ENCODE measurements at places on chromosomes 2 and 18.
A peak's percentile ranks its signal among the peaks of the same experiment; 100 is the strongest.

DNA sequence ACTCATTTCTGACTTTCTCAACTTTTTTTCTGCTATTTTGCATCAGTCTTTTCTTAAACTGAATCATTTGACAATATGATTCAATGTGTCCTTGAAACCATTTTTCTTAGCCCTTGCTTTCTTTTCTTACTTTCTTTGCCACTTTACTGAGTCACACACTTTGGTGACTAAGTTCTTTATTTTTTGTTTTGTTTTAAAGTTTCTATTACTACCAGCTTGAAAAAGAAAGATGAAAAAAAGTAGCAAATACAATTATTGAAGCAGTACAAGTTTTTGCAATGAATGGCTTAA is 116.5 kb downstream of the DOCK10 start:
- no peak for DNase-seq

GRCh38 chr18:67467188-67467587 is 49.3 kb downstream of the DSEL start:
- DNase-seq, result no peak

DNA sequence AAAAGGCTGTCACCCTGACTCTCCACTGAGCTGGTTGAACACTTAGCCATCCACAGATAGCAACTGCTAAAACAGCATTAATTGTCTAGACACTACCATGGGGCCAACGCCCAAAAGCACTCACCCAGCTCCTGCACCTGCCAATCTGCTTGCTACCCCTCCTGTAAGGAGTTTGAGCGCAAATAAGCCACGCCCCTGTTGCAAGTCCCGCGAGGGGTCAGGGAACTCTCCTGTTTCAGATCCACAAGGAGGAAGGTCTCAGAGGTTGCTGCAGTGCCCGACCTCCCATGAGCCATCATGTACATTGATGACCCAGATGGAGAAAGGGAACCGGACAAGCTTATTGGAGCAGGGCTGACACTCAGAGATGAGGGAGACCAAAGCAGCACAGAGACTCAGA is 106.8 kb downstream of the ZNF516 start:
- no peak for DNase-seq

DNA sequence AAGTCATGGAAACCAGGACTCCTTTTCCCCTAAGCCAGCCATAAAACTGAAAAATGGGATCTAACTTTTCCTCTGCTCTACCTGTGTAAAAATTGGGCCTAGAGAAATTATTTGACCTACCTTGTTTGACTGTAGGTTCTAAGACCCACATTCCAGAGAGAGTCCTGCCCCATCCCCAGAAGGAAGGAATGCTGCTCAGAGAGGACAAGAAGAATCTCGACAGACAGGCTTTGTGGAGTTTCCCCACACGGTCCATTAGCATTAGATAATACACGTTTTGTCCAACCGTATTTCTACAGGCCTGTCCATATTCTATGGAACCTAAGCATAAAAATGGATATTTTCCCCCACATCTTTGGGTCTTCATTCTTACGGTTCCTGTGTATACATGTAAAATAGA is 403.3 kb downstream of the METTL4 start:
- no peak for DNase-seq

GRCh38 chr2:72975017-72975416 is 57.7 kb downstream of the EMX1 start:
- no peak for DNase-seq

DNA sequence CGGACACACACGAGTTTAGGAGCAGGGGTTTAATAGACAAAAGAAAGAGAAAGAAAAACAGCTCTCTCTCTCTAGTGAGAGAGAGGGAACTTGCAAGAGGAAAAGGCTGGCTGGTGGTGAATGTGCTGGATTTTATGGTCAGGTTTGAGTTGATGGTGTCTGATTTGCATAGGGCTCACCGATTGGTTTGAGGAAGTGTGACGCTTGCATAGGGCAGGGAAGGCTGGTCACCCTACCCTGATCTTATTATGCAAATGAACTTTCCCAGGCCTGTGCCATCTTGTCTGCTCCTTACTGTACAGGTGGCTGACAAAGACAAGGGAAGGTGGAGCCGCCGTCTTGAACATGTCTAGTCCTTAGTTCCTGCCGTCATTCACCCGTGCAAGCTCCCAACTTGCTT is 408.9 kb downstream of the RIT2 start:
- DNase-seq, result no peak

DNA sequence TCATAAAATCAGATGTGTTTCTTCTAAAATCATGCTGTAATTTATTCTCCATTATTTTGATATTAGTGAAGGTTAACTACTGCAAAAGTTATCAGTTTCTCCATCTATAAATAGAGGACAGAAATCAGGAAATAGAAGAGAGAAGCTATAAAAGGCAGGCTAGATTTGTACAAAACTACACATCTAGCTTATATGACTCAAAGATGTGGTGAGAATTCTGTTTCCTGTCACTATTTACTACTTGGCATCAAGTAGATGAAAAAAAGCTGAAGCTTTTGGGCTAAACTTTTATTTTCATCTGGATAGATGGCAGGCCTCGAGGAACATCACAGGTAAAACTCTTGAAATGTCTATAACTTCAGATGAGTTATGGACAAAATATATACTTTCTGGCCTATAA is 49.8 kb upstream of the NAB1 start:
- no peak for DNase-seq

DNA sequence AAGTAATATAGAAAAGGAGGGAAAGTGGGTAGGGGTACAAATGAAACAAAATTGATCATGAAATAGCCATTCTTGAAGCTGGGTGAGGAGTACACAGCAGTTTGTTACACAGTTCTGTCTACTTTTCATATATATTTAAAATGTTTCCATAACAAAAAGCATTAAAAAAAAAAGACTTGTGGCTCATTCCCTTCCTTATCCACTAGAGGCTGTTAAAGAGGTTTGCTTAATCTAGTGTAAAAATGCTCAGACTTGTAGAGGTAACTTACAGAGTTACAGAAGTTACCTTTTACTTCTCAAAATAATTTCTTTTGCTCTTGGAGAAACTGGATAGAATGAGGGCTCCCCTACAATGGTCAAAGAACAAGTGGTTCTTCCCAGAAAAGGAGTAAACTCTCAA is 8.1 kb upstream of the WIPF1 start:
- no peak for DNase-seq

GRCh38 chr2:42829671-42830440 is 37.5 kb upstream of the HAAO start:
- no peak for DNase-seq

GRCh38 chr2:96869281-96869821 is 529 bp downstream of the SEMA4C start:
- DNase-seq, result peak; percentile 49

All from erythroblast (primary cell).